ENCODE measurements at places on chromosomes 3 and 15. TPM values are rescaled to one million over a fixed set of nuclear protein-coding genes. Genes with fewer than 3 reads are reported as not detected.

The EOGT gene
- 88.0 TPM for total RNA-seq

The GOLGA8S gene
- 0.82 TPM for total RNA-seq

The CD96 gene
- total RNA-seq: 1.3 TPM

The ACTC1 gene
- 136 TPM for total RNA-seq

The TNFAIP8L3 gene
- total RNA-seq: 1.4 TPM

The MOBP gene
- total RNA-seq: not detected

The KLHL40 gene
- total RNA-seq: 7.7 TPM

The SCN10A gene
- not detected for total RNA-seq

The FETUB gene
- total RNA-seq: not detected

The GATM gene
- 49.4 TPM for total RNA-seq

All from camera-type eye (tissue), 1 donor.